Activated T-cell treated with anti-CD3 and anti-CD28 coated beads for 1 hour (primary cell): ENCODE measurements at places on chromosomes 12 and 14.

DNA sequence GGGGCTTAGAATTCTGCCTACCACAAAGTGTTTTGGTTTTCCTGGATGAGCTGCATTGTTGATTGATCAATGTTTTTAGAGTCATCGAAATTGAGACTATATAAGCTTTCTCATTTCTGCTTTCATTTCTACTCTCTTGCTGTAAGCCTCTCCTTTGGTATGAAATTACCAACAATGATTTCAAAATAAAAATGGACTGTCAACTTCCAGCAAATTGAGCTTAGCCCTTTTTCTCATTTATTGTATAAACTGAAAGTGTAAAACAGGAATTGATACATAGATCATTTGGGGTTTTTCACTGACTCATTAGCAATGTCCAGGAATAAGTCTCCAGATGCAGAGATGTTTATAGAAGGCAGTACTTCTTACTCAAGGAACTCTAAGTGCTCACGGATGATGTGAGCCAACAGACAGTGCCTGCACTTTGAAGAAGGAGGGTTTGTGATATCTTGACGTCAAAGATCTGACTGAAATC, 20.0 kb upstream of the PCNX1 start:
- DNase-seq = no peak

DNA sequence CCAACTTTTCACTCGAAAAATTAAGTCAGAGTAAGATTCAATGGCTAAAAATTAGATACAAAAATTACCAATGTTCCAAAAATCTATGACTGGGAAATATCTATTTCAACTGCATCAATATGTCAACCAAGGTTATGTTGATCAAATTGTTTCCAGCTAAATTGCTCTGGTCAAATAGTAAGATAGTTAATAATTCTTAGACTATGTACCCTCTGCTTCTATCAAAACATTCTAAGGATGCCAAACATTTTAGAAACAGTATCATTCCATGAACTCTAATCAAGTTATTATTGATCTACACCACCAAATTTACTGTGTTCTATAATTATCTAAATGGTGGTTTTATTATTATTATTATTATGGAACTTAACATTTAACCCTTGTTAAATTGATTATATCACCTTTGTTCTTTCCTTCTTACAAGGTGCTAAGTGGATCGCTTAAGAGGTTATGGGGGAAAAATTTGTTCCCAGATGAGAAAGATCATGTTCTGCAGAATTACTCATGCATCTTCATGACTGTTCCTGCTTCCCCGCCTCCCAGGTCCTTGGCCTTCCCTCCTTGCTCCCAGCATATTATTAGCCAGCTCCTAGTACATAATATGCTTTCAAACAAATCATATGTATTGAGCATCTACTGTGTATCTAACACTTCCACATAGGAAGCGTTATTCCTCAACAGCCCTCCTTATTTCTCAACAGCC, 240.5 kb upstream of the KRR1 start:
- no peak for DNase-seq

DNA sequence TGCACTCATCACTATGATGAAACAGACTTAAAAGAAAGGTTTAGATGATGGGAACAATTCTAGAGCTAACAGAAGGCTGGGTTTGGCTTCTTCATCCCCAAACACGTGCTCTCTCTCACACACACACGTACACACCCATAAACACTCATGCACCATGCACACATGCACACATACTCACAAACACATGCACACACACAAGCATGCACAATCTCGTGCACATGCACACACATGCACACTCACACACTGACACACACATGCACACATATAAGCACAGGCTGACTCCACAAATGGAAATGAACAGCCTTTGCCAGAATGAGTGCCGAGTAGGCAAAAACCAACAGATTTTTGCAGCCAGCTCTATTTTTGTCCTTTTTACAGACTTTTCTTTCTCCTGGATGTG, 1571.6 kb downstream of the AACS start:
- DNase-seq = no peak

DNA sequence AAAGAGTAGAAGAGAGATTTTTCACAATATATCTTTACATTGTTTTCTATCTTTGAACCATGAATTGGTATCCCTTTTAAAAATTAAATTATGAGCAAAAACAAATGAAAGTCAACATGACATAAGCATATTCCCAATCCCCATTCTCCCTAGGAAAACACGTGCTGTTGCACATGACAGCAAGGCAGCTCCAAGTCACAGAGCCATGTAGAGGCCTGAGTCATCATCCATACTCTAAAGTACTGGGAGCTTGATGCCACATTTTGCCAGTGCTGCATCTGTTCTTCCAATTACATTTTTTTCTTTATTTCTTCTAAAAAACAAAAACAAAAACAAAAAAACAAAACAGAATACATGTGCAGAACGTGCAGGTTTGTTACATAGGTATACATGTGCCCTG, 115.2 kb downstream of the ITPR2 start:
- DNase-seq = no peak

GRCh38 chr12:68559246-68559645, 51.5 kb upstream of the RAP1B start:
- DNase-seq = no peak

GRCh38 chr12:123049398-123050240, 69.1 kb downstream of the ARL6IP4 start:
- DNase-seq = no peak

DNA sequence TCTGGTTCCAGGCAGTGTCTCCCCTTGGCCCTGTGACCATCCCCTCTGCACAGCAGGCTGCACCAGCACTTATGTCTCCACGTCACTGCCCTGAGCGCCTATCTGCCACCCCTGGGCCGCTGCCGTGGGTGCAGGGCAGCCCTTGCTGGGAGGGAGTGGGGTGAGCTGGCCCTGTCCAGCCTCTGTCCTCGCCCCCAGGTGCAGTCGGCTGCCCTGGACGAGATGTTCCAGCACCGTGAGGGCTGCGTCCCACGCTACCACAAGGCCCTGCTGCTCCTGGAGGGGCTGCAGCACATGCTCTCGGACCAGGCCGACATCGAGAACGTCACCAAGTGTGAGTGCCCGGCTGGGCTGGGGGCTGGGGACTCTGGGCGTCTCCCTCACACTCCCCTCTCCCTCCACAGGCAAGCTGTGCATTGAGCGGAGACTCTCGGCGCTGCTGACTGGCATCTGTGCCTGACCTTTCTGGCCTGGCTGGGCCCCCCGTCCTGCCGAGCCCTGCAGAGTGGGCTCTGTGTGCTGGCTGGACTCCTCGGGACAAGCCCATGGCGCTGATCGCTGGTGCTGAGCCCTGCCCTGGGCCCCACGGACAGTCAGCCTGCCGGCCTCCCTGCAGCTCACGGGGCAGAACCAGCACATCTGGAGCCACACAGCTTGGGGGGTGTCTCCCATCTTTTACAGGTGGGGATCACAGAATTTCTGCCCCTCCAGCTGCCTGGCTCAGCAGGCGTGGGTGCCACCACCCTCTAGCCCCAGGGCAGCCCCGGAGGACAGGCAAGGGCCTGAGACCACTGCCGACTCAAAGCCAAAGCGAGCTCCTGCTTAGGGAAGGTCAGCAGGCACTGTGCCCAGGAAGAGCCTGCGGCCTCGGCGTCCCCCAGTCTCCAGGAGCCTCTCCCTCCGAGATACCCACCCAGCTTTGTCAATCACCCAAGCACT, 7.9 kb upstream of the PUS1 start:
- no peak for DNase-seq

- DNase-seq = no peak
These were observed 75.5 kb upstream of the CPSF6 start for GRCh38 chr12:69163681-69164362.
